GM10248 (cell line): ENCODE measurements at places on chromosomes 5 and 9.

DNA sequence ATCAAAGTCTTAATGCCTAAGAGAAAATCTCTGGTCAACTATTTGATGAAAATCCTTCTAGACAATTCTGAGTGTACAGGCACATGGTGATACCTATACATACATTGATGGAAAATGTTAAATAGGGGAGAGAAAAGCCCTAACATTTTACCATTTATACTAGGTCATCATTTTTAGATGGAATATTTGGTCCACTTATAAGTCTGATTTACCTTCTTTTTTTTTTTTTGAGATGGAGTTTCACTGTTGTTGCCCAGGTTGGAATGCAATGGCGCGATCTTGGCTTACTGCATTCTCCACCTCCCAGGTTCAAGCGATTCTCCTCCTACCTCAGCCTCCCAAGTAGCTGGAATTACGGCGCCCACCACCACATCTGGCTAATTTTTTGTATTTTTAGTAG lies 81.7 kb downstream of the FCHO2 start:
- DNase-seq, result no peak

- no peak for DNase-seq
Measured at GRCh38 chr5:90368454-90369246, 40.9 kb downstream of the CETN3 start.

DNA sequence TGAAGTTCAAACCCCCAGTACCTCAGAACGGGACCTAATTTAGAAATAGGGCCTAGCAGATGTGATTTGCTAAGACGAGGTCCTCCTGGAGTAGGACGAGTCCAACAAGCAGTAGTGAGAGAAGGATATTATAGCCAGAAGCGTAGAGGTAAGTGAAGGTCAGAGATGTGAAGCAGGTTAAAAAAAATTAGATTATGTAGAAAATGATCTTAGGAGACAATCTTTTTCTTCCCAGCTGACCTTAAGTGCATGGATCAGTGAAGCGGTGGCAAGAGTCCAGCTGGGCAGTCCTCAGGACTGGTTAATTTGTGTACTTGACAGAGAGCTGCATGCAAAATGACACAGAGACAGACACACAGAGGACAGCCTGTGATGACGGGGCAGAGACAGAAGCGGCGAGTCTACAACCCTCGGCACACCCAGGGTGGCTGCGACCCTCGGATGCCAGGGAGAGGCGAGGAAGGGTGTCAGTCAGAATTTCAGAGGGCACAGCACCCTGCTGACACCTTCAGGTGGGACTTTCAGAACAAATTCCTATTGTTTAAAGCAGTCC lies 131.4 kb upstream of the IRX4 start:
- DNase-seq, result no peak

GRCh38 chr5:154972476-154973080 lies 31.7 kb downstream of the MRPL22 start:
- no peak for DNase-seq

- peak; percentile 24 for DNase-seq
Measured at GRCh38 chr5:179732918-179733771, 523 bp downstream of the MAML1 start.

GRCh38 chr5:149079883-149080282 lies 17.0 kb upstream of the SH3TC2 start:
- DNase-seq, result no peak

GRCh38 chr9:126217250-126217653 lies 109.4 kb upstream of the MVB12B start:
- no peak for DNase-seq

GRCh38 chr5:140041492-140042392 lies 1.4 kb downstream of the NRG2 start:
- peak; percentile 31 for DNase-seq

- DNase-seq, result no peak
Measured at GRCh38 chr5:148414833-148415232, 31.1 kb downstream of the FBXO38 start.

GRCh38 chr9:98850851-98851729 lies 43.6 kb downstream of the GALNT12 start:
- no peak for DNase-seq

DNA sequence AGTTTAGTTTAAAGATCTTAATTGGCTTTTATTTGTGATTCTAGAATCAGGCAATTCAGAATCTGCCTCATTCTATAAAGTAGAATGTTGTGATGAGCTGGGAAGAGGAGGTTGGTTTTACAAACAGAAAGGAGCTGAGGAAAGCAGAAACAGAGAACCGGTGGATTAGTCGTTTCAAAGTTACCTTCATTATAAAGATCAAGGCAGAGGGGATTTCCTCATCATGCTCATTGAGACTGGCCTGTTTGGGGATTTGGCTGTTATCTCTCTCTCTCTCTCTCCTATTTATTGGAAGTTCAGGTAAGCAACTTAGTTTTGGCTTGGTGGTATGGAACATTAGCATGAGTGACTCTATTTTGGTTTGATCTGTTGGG lies 134.0 kb downstream of the GCNT1 start:
- DNase-seq, result no peak
